ENCODE measurements at places on chromosomes 5 and 9.

GRCh38 chr5:139551191-139551889 is 9.8 kb upstream of the UBE2D2 start:
- peaks cover 3% of the 10 kb centered on the region for H3K4me1 ChIP-seq
- H3K27ac ChIP-seq: no peak overlapping the region
- no peaks in the 10 kb centered on the region for H3K36me3 ChIP-seq
- DNase-seq: no peak
- H3K27me3 ChIP-seq: no peaks in the 10 kb centered on the region
- H3K4me3 ChIP-seq: no peak overlapping the region

DNA sequence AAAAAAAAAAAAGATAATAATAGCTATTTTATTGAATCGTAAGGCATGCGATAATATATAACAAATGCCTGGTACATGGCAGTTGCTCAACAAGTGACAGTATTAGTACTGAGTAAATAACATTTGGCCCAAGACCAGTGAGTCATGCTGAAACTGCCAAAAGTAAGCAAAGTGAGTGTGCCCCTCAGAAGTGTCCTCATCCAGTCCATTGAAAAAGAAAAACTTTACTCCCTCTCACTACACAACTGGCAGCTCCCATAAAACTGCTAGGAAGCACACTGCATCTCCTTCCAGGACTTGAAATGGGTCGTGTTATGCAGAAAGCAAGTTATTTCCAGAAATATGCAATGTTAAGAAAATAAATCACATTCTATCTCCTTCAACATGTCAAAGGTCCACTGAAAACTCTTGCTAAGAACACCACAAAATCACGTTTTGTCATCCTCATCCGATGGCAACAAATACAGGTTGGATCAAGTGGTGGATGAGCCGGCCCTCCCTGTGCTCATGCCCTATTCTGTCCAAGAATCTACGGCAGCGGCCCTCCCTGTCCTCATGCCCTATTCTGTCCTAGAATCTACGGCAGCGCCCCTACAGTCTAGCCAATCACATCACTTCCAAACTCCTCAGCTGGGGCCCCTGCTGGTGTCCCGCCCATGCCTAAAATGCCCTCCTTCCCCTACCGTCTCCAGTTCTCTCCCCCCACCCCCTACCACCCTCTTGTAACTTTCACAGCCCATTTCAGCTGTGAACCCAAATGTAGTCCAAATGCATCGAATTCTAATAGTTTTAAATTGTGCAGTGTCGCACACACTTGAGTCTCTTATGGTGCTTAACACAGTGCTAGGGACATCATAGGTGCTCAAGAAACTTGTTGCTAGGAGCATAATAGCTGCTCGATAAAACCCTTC is 12.5 kb downstream of the PTCH1 start:
- peak overlapping the region; percentile 27 for H3K4me3 ChIP-seq
- peaks cover 31% of the 10 kb centered on the region for H3K4me1 ChIP-seq
- peaks cover 19% of the 10 kb centered on the region for H3K27me3 ChIP-seq
- H3K27ac ChIP-seq: no peak overlapping the region
- H3K36me3 ChIP-seq: no peaks in the 10 kb centered on the region

GRCh38 chr9:114397848-114398605 is 10.2 kb upstream of the AKNA start:
- peaks cover 22% of the 10 kb centered on the region for H3K36me3 ChIP-seq
- no peaks in the 10 kb centered on the region for H3K27me3 ChIP-seq
- peak; percentile 99 for DNase-seq
- peaks cover 42% of the 10 kb centered on the region for H3K4me1 ChIP-seq
- peak overlapping the region; percentile 89 for H3K4me3 ChIP-seq

DNA sequence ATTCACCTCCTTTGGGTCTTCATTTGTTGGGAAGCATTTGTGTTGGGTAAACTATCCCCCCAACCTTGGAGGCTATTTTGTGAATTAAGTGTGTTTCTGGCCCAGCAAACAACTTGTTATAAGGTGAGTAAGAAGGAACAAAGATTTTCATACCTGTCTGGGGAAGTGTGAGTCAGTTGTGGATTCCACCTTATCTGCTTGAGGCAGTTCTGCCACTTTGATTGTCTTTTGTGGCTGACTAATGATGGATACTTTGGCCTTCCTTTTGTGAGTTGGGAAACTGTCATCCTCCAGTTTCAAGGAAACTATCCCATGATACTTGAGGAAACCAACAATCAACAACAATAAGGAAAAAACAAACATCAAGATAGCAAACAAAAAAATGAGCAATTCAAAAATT is 24.6 kb upstream of the CER1 start:
- H3K4me3 ChIP-seq: no peak overlapping the region
- no peak for DNase-seq
- peaks cover 14% of the 10 kb centered on the region for H3K27me3 ChIP-seq

DNA sequence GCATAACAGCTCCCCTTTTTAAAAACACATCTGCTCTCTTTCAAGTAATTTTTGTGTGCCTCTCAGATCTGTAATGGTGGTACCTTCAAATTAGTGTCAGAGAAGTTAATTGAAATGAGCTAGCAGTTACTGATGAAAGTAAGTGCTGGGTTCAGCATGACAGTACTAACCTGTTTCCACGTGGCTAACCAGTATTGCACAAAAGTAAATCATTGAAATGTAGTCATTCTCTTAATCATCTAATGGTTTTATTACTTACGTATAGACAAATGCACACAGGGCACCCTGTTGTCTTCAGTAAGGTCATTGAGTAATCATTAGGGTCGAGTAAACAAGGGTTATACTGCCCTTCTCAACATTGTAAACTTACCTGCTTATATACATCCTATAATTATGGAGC is 157.8 kb upstream of the PRR16 start:
- no peaks in the 10 kb centered on the region for H3K36me3 ChIP-seq
- H3K27ac ChIP-seq: no peak overlapping the region
- no peak for DNase-seq
- no peaks in the 10 kb centered on the region for H3K4me1 ChIP-seq
- H3K4me3 ChIP-seq: no peak overlapping the region
- no peaks in the 10 kb centered on the region for H3K27me3 ChIP-seq

DNA sequence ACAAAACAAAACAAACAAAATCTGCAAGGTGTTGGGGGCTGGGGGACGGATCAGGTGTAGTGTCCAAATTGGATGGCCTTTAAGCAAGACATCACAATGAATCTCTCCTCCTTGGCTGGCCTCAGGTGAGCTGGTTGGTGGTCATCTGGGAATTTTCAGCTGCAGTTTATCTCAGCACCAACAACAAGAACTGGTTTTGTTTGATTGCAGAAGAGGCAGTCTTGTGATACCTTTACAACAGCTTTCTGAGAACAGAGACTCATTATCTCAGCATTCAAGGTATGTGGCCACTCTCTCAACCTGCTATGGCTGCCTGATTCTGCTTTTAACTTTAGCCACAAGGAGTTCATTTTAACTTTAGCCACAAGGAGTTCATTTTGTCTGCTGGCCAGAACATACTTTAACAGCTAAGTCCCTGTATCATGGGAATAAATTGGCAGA is 1543.4 kb downstream of the EFNA5 start:
- H3K27me3 ChIP-seq: no peaks in the 10 kb centered on the region
- H3K4me3 ChIP-seq: no peak overlapping the region
- H3K4me1 ChIP-seq: no peaks in the 10 kb centered on the region
- H3K36me3 ChIP-seq: no peaks in the 10 kb centered on the region

- no peaks in the 10 kb centered on the region for H3K27me3 ChIP-seq
- no peak for DNase-seq
- H3K4me3 ChIP-seq: no peak overlapping the region
- H3K27ac ChIP-seq: no peak overlapping the region
- peaks cover 71% of the 10 kb centered on the region for H3K4me1 ChIP-seq
Measured at GRCh38 chr5:134106991-134107701, 7.3 kb upstream of the TCF7 start.

DNA sequence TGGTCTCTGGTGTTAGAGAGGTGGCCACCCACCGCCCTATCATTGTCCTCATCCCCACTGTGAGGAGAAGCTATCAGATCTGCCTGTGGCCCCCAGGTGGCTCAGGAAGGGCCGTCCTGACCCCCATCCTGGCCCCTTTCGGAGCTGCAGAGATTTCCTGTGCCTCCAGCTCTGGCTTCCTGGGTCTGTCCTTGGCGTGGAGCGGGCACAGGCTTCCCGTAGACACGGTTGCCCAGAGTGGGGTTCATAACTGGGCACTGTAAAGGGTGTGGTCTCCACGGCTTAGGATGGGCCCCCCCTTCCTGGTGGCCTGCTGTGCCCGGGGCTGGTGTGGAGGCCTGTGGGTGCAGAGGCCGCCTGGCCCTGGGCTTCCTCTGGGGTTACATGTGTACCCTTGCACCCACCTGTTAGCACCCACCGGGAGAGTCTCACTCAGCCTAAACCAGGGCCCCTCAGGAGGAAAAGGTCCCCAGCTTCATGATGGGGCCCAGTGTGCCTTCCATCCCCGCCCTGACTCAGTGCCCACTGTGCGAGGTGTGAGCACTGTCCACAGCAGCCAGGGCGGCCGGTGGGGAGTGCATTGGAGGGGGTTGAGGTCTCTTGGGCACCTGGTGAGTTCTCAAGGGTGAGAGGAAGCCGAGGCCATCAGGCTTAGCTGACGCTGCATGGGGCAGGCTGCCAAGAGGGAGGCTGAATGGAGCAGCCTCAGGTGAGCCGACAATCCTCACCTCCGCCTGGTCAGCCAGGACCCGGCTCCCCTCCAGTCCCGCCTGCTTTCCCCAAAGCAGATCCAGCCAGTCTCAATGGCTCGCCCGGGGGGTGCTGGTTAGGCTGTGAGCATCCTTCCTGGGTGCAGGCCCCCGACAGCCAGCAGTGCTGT is 15.3 kb upstream of the AJM1 start:
- no peak for DNase-seq
- no peaks in the 10 kb centered on the region for H3K4me1 ChIP-seq
- peaks cover 6% of the 10 kb centered on the region for H3K36me3 ChIP-seq
- H3K27ac ChIP-seq: no peak overlapping the region

- no peak for DNase-seq
- no peak overlapping the region for H3K4me3 ChIP-seq
- H3K4me1 ChIP-seq: peaks cover 14% of the 10 kb centered on the region
- no peaks in the 10 kb centered on the region for H3K36me3 ChIP-seq
- H3K27me3 ChIP-seq: peaks cover 57% of the 10 kb centered on the region
Measured at GRCh38 chr9:132146039-132146438, 15.8 kb upstream of the NTNG2 start.

DNA sequence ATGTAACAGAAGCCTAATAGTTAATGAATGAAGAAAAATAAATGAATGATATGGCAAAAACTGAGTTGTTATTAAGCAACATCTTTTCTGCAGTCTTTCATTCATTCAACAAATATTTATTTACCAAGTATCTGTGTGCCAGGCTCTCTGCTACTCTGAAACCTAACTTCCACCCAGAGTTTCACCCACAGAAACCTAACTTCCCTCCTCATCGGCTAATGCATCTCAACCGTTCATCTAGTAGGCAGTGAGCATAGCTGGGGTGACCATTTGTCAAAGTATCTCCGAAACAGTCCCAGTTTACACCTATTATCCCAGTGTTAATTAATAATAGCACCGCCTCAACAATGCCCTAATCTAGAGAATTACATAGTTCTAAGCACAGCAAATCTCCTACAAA is 1.5 kb downstream of the TTC39B start:
- H3K27me3 ChIP-seq: no peaks in the 10 kb centered on the region
- peak overlapping the region; percentile 98 for H3K4me3 ChIP-seq
- DNase-seq: no peak
- peaks cover 10% of the 10 kb centered on the region for H3K36me3 ChIP-seq

DNA sequence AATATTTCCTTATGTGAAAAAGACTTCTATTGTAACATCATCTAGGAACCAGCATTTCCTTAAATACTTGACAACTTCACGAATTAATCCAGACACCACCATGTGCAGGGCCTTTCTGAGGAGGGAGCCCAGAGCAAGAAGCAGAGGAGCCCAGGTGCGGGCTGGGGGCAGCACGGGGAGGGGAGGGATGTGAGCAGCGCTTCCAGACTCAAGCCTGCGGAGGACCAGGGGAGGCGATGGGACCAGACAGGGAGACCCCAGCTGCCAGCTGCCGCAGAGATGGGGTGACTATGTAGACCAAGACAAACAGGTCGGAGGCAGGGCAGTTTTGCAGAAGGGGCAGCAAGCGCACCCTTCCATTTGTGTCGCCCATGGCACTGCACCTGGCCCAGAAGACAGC is 596.1 kb downstream of the IRX1 start:
- DNase-seq: peak; percentile 9
- H3K27ac ChIP-seq: no peak overlapping the region
- H3K27me3 ChIP-seq: no peaks in the 10 kb centered on the region
- H3K4me3 ChIP-seq: no peak overlapping the region

DNA sequence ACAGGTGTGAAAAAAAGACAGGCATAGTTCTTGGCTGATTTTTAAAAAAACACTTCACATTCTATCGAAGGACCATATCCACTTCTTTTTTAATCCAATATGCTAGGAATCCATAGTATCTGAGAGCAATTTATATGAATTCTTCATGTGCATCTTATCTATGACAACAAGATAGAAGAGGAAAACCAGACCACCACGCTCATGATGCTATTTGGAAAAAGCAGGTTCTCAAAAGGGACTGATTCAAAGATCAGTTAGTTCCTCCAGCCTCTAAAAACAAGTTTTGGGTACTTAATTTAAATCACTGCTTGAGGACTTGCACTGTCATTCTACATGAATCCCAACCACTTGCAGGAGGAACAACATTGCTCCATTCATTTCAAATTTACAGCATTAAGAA is 6.3 kb downstream of the MEF2C start:
- peaks cover 24% of the 10 kb centered on the region for H3K27me3 ChIP-seq
- no peak overlapping the region for H3K4me3 ChIP-seq
- no peak for DNase-seq
- no peak overlapping the region for H3K27ac ChIP-seq
- H3K4me1 ChIP-seq: no peaks in the 10 kb centered on the region

All from activated CD8-positive, alpha-beta T cell treated with anti-CD3 and anti-CD28 coated beads for 36 hours (primary cell).